Calu3 (cell line): ENCODE measurements at places on chromosomes 11 and 22. TPM values are rescaled to one million over a fixed set of nuclear protein-coding genes. Genes with fewer than 3 reads are reported as not detected.

- H3K27ac ChIP-seq: no peak overlapping the region
- H3K4me1 ChIP-seq: no peaks in the 10 kb centered on the region
- peaks cover 7% of the 10 kb centered on the region for H3K36me3 ChIP-seq
- H3K27me3 ChIP-seq: peaks cover 69% of the 10 kb centered on the region
- no peak overlapping the region for H3K4me3 ChIP-seq
Observed at GRCh38 chr11:2794046-2794967, 91.3 kb downstream of the CDKN1C start.

DNA sequence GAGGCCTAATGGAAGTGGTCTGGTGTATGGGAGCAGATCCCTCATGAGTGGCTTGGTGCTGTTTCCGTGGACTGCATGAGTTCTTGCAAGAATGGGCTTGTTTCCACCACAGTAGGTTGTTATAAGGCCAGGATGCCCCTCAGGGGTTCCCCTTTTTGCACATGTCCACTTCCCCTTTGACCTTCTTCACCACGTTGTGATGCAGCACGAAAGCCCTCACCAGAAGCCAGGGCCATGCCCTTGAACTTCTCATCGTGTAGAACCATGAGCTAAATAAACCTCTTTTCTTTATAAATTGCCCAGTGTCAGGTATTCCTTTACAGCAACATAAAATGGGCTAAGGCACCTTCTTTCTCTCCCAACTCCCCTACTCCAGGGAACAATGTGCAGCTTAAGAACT is 2.8 kb upstream of the NARS2 start:
- H3K4me1 ChIP-seq: peaks cover 8% of the 10 kb centered on the region
- H3K27me3 ChIP-seq: no peaks in the 10 kb centered on the region
- no peak overlapping the region for H3K4me3 ChIP-seq

DNA sequence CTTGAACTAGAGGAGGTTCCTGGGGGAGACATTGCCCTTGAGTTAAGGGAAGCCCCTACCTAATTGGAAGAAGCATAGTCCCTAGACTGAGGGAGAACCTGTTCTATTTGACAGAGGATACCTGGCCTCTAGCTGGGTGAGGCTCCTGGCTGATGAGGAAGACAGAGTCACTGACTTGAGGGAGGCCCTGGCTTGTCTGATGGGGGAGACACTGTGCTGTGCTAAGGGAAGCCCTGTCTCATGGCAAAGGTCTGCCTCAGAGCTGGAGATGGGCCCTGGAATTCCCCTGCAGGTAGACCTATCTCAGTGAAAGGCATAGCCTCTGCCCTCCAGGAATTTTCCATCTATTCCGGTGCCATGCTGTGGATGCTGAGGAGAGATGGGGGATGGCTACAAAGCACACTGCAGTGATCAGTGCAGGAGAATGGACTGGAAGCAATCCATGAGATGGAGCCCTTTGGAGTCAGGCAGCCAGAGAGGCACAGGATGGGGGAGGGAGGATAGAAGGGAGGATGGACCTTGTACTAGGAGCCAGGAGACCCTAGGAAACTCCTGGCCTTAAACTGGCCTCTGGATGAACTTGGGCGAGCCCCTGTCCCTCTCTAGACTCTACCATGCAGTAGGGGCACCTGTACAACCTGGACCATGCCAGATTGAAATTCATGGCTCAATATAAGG is 39.9 kb downstream of the SLCO2B1 start:
- DNase-seq: no peak
- no peaks in the 10 kb centered on the region for H3K36me3 ChIP-seq
- H3K4me3 ChIP-seq: no peak overlapping the region
- H3K27ac ChIP-seq: no peak overlapping the region
- H3K27me3 ChIP-seq: peaks cover 45% of the 10 kb centered on the region

The TPCN2 gene
- 21.9 and 24.3 TPM in 2 replicates for total RNA-seq

GRCh38 chr22:16601437-16602223 is 9.0 kb upstream of the CCT8L2 start:
- peaks cover 5% of the 10 kb centered on the region for H3K36me3 ChIP-seq
- H3K27ac ChIP-seq: no peak overlapping the region
- no peak overlapping the region for H3K4me3 ChIP-seq
- H3K27me3 ChIP-seq: no peaks in the 10 kb centered on the region
- DNase-seq: no peak

The C11orf87 gene
- total RNA-seq: not detected in 2 replicates

The TTC28 gene
- total RNA-seq: 5.2 and 10.1 TPM in 2 replicates

The WNT7B gene
- 97.0 and 100.0 TPM in 2 replicates for total RNA-seq

DNA sequence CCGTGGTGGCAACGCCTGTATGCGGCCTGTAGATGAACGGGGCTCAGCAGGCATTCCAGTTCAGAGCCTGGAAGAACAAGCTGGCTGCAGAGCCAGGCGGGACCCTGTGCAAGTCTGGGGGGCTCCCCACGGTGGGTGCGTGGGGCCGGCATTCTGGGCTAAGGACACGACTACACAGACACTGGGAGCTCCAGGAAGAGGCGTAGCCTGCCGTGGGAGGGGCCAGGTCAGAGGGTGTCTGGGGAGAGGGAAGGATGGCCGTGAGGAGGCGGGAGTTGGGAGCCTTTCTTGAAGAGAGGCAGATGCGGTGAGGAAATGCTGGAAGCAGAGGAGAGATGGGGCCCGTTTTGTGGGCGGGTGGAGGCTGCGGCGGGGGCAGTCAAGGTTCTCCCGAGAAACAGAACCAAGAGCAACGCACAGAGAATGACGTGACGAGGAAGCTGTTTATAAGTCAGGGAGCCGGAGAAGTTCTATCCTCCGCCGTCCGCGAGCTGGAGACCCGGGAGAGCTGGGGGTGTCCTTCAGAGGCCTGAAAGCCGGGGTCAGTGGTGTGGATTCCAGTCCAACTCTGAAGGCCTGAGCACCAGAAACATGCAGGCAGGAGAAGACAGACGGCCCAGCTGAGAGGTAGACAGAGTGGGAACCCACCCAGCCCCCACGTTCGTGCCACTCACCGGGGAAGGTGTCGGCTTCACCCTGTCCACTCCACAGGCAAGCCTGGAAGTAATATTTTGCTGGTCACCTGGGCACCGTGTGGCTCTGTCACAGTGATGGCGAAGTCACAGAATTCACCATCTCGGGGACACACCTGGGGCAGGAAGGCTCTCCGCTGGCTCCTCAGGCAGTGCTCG is 529.6 kb downstream of the BRD1 start:
- no peaks in the 10 kb centered on the region for H3K4me1 ChIP-seq
- no peak overlapping the region for H3K4me3 ChIP-seq
- peaks cover 3% of the 10 kb centered on the region for H3K36me3 ChIP-seq
- H3K27ac ChIP-seq: no peak overlapping the region

The MCM5 gene
- total RNA-seq: 88.4 and 93.0 TPM in 2 replicates

DNA sequence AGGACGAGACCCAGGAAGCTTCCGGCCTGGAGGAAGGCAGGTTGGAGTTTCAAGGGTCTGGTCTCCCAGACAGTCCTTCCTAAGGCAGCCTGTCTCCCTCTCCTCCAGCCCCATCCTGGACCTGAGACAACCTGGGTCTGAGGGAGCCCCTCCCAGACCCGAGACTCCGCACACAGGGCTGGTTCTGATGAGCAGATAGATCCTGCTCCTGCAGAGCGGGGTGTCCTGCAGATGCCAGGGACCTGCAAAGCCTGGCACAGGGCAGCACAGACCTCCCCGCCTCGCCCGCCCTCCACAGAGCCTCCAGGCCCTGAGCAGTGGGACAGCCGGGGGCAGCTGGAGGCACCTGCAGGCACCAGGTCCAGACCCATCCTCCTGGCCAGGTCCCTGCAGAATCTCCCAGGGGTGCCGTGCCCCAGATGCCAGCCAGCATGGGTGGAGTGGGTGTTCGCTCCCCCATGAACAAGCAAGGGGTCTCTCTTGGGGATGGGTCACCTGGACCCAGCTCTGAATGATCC is 7.8 kb downstream of the PIM3 start:
- H3K27ac ChIP-seq: no peak overlapping the region
- no peak overlapping the region for H3K4me3 ChIP-seq
- no peaks in the 10 kb centered on the region for H3K27me3 ChIP-seq
- peaks cover 18% of the 10 kb centered on the region for H3K4me1 ChIP-seq
